ENCODE measurements at places on chromosomes 1 and 21.

- no peak for DNase-seq
Observed at GRCh38 chr1:153774780-153775457, at the start of gene SLC27A3. SLC27A3 (plus strand) TSS chr1:153775407; CDS start chr1:153775498, 91 bp downstream.

DNA sequence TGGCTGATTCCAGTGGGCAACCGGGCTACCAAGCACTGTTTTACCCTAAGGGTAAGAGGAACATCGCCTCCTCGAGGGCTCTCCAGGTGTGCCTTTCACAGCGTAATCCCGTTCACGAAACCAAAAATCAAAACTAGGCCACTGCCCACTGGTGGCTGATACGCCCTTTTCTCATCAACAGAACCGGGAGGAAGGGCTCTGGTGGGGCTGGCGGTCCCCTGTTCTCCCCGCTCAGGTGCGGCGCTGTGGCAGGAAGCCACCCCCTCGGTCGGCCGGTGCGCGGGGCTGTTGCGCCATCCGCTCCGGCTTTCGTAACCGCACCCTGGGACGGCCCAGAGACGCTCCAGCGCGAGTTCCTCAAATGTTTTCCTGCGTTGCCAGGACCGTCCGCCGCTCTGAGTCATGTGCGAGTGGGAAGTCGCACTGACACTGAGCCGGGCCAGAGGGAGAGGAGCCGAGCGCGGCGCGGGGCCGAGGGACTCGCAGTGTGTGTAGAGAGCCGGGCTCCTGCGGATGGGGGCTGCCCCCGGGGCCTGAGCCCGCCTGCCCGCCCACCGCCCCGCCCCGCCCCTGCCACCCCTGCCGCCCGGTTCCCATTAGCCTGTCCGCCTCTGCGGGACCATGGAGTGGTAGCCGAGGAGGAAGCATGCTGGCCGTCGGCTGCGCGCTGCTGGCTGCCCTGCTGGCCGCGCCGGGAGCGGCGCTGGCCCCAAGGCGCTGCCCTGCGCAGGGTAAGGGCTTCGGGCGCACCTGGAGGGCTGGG, at the start of gene IL6R:
Gene IL6R, plus strand, starts transcription at position 360 of the 763 bp plus-strand sequence. Its CDS starts 287 bp downstream, at position 647.
- peak; percentile 85 for DNase-seq

DNA sequence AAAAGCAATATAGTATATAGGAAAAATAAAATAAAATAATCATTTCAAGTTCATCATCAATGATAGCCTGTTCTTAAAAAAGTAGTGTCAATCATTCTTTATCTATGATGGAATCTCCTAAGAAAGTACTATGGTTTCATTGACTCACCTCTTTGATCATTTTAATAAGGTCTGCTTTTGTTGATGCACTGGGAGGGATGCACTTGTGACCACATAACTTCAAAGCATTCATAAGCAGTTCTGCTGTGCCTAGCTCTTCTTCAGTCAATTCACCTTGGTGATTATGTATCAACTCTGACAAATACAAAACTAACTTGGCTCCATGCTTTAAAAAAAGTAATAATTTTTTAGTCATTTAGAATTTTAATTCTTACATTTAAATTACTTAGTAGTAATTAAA, 84.8 kb upstream of the GNG4 start:
- DNase-seq = no peak

- DNase-seq = peak; percentile 43
Observed at GRCh38 chr1:23167353-23168078, 1.1 kb downstream of the LUZP1 start.

- DNase-seq = no peak
Observed at GRCh38 chr1:64511044-64511443, 41.1 kb downstream of the CACHD1 start.
